Hepatocyte (in vitro differentiated cells): ENCODE measurements at places on chromosomes 12 and 14. TPM values are rescaled to one million over a fixed set of nuclear protein-coding genes. Genes with fewer than 3 reads are reported as not detected.

Gene TOMM20L
- not detected in 2 replicates for total RNA-seq

Gene BEGAIN
- 0.56 and 1.4 TPM in 2 replicates for total RNA-seq

DNA sequence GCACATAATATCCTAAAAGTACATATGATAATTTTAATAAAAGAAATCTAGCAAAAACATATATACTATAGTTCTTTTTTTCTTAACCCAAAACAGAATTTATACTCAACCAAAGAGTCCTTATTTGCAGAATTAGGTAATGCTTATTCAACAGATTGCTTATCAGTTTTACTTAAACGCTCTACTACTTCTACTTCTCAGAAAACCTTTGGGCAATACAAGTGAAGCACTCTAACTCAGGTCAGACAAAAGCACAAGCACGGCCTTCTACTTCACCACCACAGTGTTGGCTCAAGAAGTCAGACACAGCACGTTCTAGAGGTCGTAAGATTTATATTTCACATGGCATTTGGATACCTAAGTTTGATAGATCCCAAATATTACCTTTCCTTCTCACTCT lies 29.2 kb downstream of the DICER1 start:
- no peak overlapping the region for H3K4me3 ChIP-seq
- H3K36me3 ChIP-seq: no peaks in the 10 kb centered on the region
- H3K4me1 ChIP-seq: peaks cover 6% of the 10 kb centered on the region
- no peaks in the 10 kb centered on the region for H3K27me3 ChIP-seq

DNA sequence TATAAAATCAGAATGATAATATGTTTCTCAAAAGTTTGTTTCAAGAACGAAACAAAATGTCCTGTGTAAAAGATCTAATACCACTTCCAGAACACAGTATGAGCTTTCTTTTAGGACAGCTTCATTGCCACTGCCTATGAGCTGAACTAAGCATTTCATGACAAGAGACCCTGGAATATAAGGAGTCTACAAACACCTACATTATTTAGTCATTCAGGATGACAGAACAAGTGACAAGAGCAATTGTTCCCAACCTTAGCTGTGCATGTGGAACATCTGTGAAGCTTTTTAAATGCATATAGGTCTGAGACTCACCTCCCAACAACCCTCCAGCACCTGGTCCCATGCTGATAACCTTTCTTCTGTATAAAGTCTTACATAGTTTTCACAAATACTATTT lies 103.1 kb upstream of the GARIN6 start:
- no peak overlapping the region for H3K27ac ChIP-seq
- H3K4me3 ChIP-seq: no peak overlapping the region
- DNase-seq: no peak
- H3K36me3 ChIP-seq: no peaks in the 10 kb centered on the region

- H3K4me1 ChIP-seq: no peaks in the 10 kb centered on the region
- H3K36me3 ChIP-seq: no peaks in the 10 kb centered on the region
- no peak overlapping the region for H3K4me3 ChIP-seq
- no peak for DNase-seq
- H3K27ac ChIP-seq: no peak overlapping the region
- no peaks in the 10 kb centered on the region for H3K27me3 ChIP-seq
Observed at GRCh38 chr12:28925719-28926376, 223.2 kb upstream of the FAR2 start.

Gene IQSEC3
- 0.36 and 0.70 TPM in 2 replicates for total RNA-seq

GRCh38 chr12:14171106-14171505 lies 189.7 kb upstream of the GRIN2B start:
- DNase-seq: no peak
- no peak overlapping the region for H3K4me3 ChIP-seq
- H3K27me3 ChIP-seq: no peaks in the 10 kb centered on the region
- H3K27ac ChIP-seq: no peak overlapping the region

GRCh38 chr14:90266441-90267154 lies 10.2 kb downstream of the PSMC1 start:
- H3K27ac ChIP-seq: no peak overlapping the region
- no peaks in the 10 kb centered on the region for H3K4me1 ChIP-seq
- no peak for DNase-seq
- no peaks in the 10 kb centered on the region for H3K27me3 ChIP-seq

DNA sequence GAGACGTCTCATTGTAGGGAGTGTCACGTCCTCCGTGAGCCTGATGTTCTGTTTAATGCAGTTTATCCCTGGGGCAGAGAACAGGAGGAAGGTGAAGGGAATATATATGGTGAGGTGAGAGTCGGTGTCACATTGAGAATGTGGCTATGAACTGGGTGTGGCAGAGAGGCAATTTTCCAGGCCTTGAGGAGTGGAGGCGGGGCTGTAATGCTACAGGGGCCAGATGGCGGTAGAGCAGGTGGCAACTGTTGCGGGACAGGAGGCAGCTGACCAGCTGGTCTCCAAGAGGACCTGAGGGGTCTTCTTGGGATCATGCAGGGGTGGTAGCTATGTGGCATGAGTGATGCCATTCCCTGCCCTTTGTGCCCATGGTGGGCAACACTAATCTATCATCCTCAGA lies 59.6 kb downstream of the CACNA1C start:
- no peak for DNase-seq
- H3K27me3 ChIP-seq: no peaks in the 10 kb centered on the region
- H3K36me3 ChIP-seq: no peaks in the 10 kb centered on the region
- no peak overlapping the region for H3K4me3 ChIP-seq

Gene CINP
- 30.5 and 40.2 TPM in 2 replicates for total RNA-seq

GRCh38 chr14:96482986-96483385 lies 19.2 kb upstream of the PAPOLA start:
- no peaks in the 10 kb centered on the region for H3K4me1 ChIP-seq
- no peaks in the 10 kb centered on the region for H3K27me3 ChIP-seq
- H3K36me3 ChIP-seq: no peaks in the 10 kb centered on the region
- no peak overlapping the region for H3K27ac ChIP-seq

DNA sequence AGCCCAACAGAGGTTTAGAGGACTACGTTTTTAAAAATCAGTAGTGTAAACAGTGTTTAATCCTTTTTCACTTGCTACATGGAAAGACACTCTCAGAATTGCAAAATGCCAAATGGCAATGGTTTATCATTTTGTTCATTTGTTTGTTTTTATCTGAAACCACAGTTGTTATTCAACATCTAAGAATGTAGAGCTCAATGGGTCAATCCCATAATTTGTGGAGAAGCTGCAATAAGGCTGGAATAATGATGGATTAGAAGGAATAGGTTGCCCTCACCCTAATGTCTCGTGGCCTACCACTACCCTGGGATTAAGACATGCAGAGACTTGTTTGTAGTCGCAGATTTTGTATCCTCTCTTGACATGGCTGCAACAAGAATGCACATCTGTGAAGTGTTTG lies 115.7 kb downstream of the LLPH start:
- no peaks in the 10 kb centered on the region for H3K27me3 ChIP-seq
- H3K36me3 ChIP-seq: no peaks in the 10 kb centered on the region
- DNase-seq: no peak
- H3K4me1 ChIP-seq: peaks cover 20% of the 10 kb centered on the region
- H3K4me3 ChIP-seq: no peak overlapping the region
- H3K27ac ChIP-seq: peak overlapping the region; percentile 50

Gene KCNA1
- total RNA-seq: 0.27 and 0.36 TPM in 2 replicates

DNA sequence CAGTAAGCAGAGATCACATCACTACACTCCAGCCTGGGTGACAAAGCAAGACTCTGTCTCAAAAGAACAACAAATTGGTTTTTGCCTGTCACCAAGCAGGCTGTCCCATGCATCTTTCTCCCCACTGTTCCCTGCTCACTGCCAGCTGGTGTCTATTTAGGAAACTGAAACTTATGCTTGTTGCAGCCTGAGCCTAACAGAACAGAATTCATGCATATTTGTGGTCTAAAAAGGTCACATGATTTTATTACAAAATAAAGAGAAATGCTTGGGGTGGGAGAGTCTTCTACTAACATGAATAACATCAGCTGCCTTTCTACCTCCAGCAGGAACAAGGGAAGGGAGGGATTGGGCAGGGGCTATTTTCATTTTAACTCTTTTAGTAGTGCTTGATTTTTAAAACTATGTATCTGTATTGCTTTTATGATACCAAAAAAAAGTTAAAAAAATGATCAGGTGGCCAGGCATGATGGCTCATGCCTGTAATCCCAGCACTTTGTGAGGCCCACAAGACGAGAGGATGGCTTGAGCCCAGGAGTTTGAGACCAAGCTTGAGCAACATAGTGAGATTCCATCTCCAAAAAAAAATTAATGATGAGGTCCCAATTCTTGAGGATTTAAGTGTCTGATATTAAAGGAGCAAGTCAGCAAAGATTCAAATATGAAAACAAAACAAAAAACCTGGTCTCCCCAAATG lies 923 bp downstream of the STAT2 start:
- DNase-seq: no peak
- H3K27ac ChIP-seq: peak overlapping the region; percentile 72
- no peaks in the 10 kb centered on the region for H3K36me3 ChIP-seq
- no peaks in the 10 kb centered on the region for H3K4me1 ChIP-seq

DNA sequence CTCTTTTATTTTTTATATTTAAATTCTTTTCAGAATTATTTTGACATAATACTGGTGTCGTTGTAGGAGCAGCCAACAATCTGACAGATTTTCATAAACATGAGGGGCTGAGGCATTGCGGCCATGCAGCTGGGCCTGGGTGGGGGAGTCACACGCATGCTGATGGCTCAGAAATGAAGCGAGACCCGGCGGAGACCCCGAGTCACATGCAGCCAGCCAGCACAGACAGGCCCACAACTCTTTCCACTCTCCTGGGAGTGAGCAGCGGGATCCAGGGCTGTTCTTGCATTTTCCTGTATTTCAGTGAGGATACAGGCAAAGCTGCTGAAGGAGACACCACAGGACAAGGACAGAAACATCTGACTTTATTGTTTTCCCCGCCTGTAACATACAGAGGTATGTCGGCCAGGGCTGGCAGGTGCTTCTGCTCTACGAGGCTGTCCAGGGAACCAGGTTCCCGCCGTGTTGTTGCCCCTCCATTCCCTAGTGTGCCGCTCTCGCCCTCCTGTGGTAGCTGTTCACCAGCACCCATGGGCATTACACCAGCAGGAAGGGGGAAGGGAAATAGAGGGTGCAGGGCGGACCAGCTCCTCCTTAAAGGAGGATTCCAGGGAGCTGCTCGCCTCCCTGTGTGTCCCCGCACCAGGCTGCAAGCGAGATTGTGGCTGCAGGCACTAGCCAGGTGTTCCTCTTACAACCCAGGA lies 30.5 kb downstream of the FZD10 start:
- H3K4me1 ChIP-seq: no peaks in the 10 kb centered on the region
- H3K27ac ChIP-seq: no peak overlapping the region
- H3K4me3 ChIP-seq: no peak overlapping the region
- H3K27me3 ChIP-seq: no peaks in the 10 kb centered on the region
- no peaks in the 10 kb centered on the region for H3K36me3 ChIP-seq

DNA sequence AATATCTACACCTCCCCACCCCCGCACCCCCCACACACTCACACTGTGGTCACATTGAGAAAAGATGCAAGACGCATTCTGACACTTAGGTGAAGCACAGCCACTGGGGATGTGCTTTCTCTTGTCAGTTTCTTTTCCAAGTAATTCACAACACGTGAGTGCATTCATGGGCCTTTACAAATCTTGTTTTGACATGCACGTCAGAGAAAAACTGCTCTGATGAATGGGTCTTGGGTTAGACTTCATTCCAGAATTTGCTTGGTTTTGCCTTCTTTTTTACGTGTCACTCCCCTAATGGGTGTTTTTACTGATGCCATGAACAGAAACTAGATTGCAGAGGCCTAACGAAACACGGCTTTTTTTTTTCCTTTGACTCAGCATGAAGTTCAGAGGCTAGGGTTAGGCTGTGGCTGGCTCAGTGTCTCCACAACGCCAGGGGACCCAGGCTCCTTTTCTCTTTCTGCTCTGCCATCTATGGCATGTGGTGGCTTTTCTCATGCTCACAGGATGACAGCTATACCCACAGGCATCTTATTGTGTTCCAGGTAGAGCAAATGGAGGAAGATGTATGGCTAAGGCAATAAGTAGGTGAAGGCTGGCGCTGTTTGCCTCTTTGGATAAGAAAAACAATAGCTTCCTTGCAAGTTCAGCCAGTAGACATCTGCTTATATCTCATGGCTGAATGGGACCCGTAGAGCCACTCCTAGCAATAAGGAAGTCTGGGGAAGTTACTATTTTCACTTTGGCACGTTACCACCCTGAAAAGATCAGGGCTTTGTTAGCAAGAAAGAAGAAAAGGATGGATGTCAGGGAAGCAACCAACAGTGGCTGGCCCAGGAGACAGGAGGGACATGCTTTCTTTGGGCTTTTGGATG lies 253.3 kb downstream of the SLC15A4 start:
- no peaks in the 10 kb centered on the region for H3K36me3 ChIP-seq
- H3K4me3 ChIP-seq: no peak overlapping the region
- no peaks in the 10 kb centered on the region for H3K4me1 ChIP-seq
- H3K27ac ChIP-seq: no peak overlapping the region

DNA sequence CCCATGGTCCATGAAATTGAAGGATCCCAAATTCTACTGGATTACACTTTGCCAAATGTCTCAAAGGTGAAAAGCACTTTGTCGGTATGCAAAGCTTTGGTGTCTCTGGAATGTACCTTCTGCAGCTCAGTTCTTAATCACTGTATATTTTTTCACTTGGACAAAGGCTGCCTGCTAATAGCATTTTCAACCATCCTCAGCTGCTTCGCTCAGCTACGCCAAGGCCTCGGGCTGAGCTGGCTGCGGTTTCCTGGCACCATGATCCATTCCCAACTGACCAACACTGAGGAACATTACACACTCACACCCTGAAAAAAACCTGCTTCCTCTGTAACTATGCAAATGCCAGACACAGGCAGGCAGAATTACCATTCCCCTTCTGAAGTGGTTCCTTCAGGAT lies 335.2 kb downstream of the DPF3 start:
- no peak for DNase-seq
- no peak overlapping the region for H3K4me3 ChIP-seq
- no peaks in the 10 kb centered on the region for H3K4me1 ChIP-seq

- H3K36me3 ChIP-seq: no peaks in the 10 kb centered on the region
- H3K4me3 ChIP-seq: no peak overlapping the region
- H3K4me1 ChIP-seq: no peaks in the 10 kb centered on the region
- H3K27me3 ChIP-seq: peaks cover 14% of the 10 kb centered on the region
- no peak for DNase-seq
Observed at GRCh38 chr12:131536766-131537165, 174.1 kb upstream of the SFSWAP start.

GRCh38 chr12:85058339-85058738 lies 22.2 kb downstream of the LRRIQ1 start:
- no peaks in the 10 kb centered on the region for H3K4me1 ChIP-seq
- H3K4me3 ChIP-seq: no peak overlapping the region
- H3K36me3 ChIP-seq: no peaks in the 10 kb centered on the region
- H3K27me3 ChIP-seq: no peaks in the 10 kb centered on the region
- no peak for DNase-seq

Gene GPR135
- total RNA-seq: 1.6 and 1.8 TPM in 2 replicates

GRCh38 chr14:99573436-99574098 lies 30.4 kb downstream of the CCDC85C start:
- H3K27ac ChIP-seq: peak overlapping the region; percentile 86
- peaks cover 94% of the 10 kb centered on the region for H3K4me1 ChIP-seq
- H3K36me3 ChIP-seq: no peaks in the 10 kb centered on the region
- DNase-seq: no peak
- no peaks in the 10 kb centered on the region for H3K27me3 ChIP-seq
